ENCODE measurements at places on chromosomes 6 and 20.
A peak's percentile ranks its signal among the peaks of the same experiment; 100 is the strongest.

GRCh38 chr6:5506149-5506548, 244.8 kb downstream of the FARS2 start:
- no peak for DNase-seq

GRCh38 chr20:48142516-48142773, 357.2 kb upstream of the SULF2 start:
- no peak for DNase-seq

DNA sequence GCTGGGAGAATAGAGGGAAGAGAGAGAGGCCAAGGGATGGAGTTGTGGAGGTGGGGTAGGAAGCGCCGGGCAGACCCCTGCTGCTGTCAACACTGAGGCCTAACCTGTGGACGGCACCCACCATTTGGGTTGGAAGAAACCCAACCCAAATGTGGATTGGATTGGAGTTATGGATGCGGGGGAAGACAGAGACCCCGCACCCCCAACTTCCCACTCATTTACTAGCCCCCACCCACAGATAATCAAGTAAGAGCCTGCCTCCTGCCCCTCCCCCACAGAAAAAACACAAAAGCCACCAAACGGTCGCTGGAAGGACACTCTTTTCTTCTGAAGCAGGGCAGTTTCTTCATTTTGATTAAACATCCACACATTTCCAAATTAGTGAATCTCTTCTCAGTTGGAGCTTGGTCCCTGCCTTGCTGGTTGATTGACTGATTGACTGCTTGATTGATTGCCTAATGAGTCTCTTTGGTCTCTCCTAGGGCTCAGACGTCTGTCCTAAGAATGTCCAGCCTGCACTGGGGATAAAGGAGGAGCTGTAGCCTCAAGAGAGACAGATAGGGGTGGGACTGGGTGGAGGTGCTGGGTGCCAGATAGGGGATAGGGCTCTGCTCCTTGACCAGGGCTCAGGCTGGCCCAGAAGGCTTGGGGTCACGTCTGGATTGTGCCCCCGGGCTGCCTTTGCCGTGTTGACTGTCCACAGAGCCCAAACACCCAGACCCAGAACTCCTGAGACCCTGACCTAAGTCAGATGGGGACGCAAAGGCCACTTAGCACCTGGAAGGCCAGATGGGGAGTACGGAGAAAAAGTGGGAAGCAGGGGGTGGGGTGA, 74.9 kb upstream of the FOXP4 start:
- no peak for DNase-seq

- DNase-seq = no peak
Observed at GRCh38 chr6:2551705-2552104, 199.0 kb downstream of the MYLK4 start.

DNA sequence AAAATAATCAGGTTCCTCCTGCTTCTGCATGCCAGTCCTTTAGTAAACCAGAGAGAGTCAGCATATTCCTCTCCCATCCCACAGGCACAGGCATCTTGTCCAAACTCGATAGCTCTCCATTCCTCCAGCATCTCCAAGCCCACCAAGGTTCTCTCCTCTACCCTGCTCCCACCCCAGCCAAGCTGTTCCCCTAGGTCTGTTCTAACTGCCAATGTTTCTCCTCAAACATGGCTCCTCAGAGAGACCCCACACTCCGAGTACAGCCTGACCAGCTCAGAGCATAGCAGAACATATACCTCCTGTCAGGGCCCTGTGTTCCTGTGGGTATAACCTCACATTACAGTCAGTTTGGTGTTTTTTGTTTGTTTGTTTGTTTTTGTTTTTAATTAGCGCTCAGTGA, 177.8 kb downstream of the VEGFA start:
- no peak for DNase-seq

GRCh38 chr6:40802481-40802880, 215.3 kb upstream of the LRFN2 start:
- no peak for DNase-seq

DNA sequence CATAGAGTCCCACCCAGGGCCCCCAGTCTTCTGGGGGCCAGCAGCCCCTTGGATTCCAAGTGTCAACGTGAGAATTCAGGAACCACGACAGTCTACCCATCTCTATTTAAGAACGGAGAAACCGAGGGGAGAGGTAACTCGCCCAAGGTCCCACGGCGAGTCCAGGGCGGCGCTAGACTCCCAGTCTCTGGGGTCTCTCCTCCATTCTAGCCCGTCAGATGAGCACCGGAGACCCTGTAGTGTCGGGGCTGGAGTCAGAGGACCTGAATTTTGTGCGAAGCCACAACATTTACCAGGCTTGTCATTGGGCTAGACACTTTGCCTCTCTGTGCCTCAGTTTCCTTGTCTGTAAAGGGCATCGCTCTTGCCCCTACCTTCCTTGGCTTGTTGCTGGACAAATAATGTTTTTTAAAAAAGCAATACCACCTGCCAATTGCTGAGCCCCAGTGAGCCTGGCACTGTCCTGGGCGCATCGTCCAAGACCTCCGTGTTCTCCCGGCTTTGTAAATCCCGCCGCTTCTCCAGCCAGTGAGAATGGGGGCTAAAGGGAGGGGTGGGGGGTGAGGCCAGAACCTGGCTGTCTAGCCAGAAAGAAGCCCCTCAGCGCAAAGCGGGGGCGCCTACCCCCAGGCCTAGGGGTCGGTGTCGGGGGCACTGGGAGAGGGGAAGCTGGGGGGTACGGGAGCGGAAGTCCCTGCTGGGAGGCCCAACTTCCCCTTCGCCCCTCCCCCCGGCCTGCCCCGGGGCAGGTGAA, 91.7 kb downstream of the NCR2 start:
- no peak for DNase-seq

GRCh38 chr6:148750838-148751792, 4.3 kb downstream of the UST start:
- no peak for DNase-seq

DNA sequence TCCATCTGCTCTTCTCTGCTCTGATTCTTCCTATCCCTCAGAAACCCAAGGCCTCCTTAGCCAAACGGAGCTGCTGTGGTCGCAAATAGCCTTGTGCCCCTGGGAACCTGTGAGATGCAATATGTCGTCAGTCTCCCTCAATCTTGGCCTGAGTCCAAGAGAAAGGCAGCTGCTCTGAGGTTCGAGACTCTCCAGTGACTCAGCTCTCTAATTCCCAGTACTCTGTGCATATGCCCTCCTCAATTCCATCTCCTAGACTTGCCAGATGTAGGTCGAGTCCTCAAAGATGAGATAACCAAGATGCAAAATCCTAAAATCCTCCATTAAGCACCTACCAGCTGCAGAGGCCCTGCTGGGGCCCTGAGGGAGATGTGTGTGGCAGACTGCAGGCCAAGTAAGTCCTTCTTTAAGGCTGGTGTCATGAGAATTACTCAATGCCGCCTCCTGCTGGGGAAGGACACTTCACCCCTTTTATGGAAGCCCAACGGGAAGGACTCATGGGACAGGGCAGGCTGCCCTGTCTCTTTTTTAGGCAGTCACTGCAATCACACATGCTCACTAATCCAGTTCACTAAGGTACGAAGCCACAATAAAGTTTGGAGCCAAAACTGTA, 28.5 kb downstream of the C6orf15 start:
- peak; percentile 56 for DNase-seq

DNA sequence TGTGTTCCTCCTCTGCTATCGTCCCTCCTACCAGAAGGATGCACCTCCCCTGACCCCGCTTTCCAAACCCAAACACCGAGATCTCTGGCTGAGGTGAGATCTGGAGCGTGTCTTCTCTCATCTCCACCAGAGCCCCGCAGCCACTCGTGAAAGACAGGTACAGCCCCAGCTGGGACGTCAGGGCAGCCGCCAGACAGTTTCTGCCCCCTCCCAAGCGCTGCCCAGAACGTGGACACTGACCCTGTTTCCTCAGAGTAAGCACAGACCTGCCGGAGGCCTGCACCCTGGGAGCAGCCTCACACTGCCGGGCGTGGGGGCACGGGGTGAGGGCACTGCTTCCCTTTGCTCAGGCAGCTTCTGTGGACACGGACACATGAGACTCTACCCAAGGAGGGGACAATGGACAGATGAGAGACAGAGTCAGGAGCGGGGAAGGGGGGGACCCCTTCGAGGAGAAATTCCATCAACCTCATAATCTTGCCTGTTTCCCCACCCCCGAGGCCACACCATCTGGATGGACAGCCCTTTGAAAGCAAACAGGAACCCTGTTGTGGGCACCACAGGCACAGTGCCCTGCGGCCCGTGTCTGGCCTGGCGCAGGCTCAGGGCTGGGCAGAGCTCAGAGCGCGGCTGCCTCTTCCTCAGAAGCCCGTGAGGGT, 210.6 kb downstream of the DLL1 start:
- DNase-seq = no peak

DNA sequence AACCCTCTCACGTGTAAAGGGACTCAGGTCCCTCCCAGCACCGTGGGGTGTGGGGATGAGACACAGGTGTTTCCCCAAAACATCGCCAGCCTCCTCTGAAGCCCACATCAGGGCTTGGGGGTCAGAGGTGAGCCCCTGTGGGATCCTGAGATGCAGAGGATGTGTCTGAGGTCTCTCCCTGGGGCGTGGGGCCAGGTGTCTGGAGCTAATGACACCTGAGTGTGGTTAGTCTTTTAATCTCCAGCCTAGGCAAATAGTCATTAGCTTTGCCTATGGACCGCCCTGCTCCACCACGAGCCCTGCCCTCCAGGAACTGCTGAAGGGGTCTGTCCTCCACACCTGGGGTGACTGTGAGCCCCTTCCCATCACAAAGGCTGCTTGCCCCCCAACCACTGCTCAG, 1.7 kb downstream of the SRMS start:
- DNase-seq = no peak

DNA sequence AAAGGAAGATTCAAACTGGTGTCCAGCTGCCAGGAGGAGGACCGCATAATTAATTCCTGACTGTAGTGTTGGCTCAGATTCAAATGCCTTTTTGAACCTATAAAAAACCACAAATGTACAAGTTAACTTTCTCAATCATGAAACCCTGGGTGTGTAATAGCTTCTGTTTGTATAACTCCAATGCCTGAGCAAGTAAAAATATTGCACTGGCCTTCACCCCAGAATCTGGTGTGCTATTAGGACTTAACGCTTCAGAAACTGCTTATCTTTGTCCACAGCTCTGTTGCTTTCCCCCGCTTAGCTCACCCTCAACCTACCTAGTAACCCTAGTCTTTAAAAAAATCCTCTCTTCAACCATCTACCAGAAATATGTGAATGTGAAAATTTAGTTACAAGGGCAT, 119.1 kb upstream of the MAP7 start:
- DNase-seq = no peak

GRCh38 chr20:23926944-23927872, 47.7 kb upstream of the CST5 start:
- no peak for DNase-seq

GRCh38 chr6:145273136-145273535, 462.2 kb downstream of the EPM2A start:
- no peak for DNase-seq

DNA sequence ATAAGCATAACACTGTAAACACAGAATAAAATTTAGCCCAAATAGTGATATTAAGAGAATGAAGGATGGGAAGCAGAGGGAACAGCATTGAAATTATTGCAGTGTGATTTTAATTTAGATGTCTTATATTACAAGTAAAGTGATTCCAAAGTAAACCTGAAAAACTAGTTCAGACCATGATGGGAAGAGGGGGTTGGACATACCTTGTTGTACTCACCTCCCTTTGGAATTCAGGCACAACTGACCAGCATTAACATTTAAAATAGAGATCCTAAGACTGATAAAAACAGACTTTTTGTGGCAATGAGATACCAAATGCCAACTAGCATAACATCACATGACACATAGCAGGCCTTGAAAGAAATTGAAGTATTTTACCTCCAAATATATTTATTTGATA, 262.6 kb upstream of the PRND start:
- DNase-seq = no peak

DNA sequence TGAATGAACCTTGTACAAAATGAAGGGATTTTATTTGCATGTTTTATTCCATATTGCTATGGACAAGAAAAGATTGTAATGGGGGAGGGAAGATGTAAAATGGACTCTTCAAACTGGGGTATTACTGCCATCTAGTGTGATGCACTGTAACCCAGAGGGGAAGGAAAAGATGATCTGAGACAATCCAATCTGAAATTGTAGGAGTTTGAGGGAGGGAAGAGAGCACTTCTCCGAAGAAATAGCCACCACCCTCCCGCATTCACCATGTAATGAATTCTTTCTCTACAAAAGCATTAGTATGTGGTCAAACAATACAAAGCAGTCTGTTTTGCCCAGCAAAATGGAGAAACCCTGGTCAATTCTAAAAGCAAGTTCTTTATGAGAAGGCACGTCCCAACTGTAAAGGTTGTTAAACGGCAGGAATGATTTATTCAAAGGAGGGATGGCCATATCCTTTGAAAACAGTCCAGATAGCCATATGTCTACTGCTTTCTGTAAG, 679.5 kb upstream of the NRSN1 start:
- DNase-seq = no peak

DNA sequence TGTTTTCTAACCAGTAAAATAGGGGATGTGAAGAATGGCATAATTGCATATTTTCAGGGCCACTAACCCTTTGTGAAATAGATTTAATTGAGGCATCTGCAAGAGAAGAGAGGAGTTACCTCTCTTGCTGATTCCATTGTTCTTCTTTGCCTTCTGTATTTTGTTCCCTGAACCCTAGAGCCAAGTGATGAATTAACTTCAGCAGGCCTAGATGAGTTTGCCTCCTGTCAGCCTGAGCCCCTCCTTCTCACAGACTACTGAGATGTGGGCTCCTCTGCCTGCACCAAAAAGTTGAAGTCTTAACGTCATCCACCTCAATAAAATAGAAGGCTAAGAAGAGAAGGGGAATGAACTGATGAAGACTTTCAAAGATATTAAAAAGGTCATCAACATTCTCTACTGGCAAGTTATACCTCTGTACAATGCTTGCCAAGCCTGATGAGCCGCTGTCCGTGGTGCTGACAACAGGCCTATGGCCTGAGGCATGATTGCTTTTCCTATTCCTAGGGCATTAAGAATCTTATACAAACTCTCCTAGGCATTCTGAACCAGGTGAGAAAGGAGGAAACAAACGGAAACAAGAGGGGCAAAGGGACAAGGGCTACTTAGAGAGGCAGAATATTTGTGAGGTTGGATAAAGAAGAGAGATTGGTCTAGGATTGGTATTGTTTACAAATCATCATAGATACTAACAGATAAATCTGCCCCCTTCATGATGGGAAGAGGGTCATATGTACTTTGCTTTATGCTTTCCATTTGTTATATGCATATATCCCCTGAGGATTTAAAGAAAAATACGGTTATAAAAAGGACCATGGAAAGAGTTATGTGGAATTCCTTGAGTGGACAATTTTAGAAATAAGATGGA, 46.8 kb downstream of the CD24 start:
- peak; percentile 18 for DNase-seq

DNA sequence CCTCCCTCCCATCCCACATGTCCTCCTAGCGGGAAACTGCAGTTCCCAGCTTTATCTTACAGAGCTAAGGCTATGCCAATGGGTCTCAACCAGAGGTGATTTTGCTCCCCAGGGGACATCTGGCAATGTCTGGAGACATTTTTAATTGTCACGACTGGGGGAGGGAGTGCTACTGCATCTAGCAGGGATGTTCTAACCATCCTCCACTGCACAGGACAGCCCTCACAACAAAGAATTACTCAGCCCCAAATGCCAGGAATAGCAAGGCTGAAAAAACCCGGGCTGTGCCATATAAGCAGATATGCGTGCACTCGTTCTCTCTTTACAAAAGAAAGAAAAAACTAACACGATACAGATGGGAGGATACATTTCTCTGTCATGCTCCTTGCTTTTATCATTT, 8.5 kb downstream of the MRPS18A start:
- DNase-seq = no peak

All from stimulated activated CD4-positive, alpha-beta T cell treated with anti-CD3 and anti-CD28 coated beads, Interleukin-2, amount 100 ng/mL, for 48 hours (primary cell).